Common myeloid progenitor, CD34-positive (primary cell): ENCODE measurements at places on chromosomes 4 and X.

- no peak overlapping the region for H3K4me3 ChIP-seq
- H3K27ac ChIP-seq, result no peak overlapping the region
- H3K27me3 ChIP-seq, result no peaks in the 10 kb centered on the region
- no peaks in the 10 kb centered on the region for H3K4me1 ChIP-seq
- no peaks in the 10 kb centered on the region for H3K36me3 ChIP-seq
Observed at GRCh38 chr4:66575008-66575696, 904.9 kb upstream of the EPHA5 start.

DNA sequence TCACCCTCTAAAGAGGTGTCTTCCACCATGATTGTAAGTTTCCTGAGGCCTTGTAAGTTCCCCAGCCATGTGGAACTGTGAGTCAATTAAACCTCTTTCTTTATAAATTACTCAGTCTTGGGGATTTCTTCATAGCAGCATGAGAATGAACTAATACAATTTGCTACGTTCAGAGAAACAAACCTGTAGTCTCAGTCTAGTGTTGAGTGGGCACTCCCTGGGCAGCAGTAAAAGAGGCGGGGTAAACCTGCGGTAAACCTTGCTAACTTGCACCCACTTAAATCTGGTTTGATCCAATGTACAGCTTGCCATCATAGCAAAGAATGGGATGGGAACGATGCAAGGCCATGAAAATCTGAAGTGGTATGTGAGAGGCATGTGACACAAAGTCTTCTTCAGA lies 22.4 kb downstream of the GRXCR1 start:
- no peak overlapping the region for H3K27ac ChIP-seq
- no peak for DNase-seq
- H3K4me3 ChIP-seq, result no peak overlapping the region
- no peaks in the 10 kb centered on the region for H3K36me3 ChIP-seq

DNA sequence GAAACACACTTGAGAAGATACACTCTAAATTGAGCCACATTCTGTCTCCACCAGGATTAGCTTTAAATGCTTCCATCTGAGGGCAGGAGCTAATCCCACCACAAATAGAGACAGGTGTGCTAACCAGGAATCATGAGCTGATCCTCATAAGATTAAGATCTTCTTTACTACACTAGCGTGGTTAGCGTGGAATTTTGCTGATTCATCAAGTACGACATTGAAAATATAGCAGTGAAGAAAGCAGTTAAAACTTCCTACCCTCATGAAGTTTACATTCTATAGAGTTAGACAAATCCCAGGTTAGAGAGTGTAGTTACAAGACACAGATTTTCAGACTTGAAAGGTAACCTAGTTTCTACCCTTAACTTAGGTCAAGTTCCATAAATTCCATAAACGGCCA lies 5.3 kb upstream of the APELA start:
- DNase-seq, result no peak
- H3K4me3 ChIP-seq, result no peak overlapping the region
- no peaks in the 10 kb centered on the region for H3K4me1 ChIP-seq
- H3K27me3 ChIP-seq, result no peaks in the 10 kb centered on the region
- H3K27ac ChIP-seq, result no peak overlapping the region
- H3K36me3 ChIP-seq, result no peaks in the 10 kb centered on the region

GRCh38 chrX:154429711-154430110 lies 1.2 kb downstream of the ATP6AP1 start:
- peaks cover 40% of the 10 kb centered on the region for H3K4me1 ChIP-seq
- no peak overlapping the region for H3K27ac ChIP-seq
- no peak overlapping the region for H3K4me3 ChIP-seq
- DNase-seq, result no peak

GRCh38 chr4:24965627-24966026 lies 52.8 kb upstream of the CCDC149 start:
- no peaks in the 10 kb centered on the region for H3K4me1 ChIP-seq
- no peaks in the 10 kb centered on the region for H3K36me3 ChIP-seq
- no peak overlapping the region for H3K27ac ChIP-seq
- H3K4me3 ChIP-seq, result no peak overlapping the region
- DNase-seq, result peak; percentile 62
- no peaks in the 10 kb centered on the region for H3K27me3 ChIP-seq

DNA sequence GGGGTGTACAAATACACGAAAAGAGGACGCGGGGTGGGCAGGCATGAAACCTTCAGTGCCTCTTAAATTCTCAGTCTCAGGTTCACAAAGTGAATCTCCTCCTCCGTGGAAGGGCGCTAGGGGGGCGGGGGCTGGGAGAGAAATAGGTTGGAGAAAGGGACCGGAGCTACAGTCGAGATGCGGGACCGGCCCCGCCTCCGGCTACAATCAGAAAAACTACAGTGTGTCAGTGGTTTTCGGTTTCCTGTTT lies 3.4 kb downstream of the MAML3 start:
- no peaks in the 10 kb centered on the region for H3K27me3 ChIP-seq
- H3K36me3 ChIP-seq, result no peaks in the 10 kb centered on the region
- peak overlapping the region; percentile 99 for H3K4me3 ChIP-seq
- peaks cover 12% of the 10 kb centered on the region for H3K4me1 ChIP-seq
- H3K27ac ChIP-seq, result peak overlapping the region; percentile 80
- DNase-seq, result no peak

DNA sequence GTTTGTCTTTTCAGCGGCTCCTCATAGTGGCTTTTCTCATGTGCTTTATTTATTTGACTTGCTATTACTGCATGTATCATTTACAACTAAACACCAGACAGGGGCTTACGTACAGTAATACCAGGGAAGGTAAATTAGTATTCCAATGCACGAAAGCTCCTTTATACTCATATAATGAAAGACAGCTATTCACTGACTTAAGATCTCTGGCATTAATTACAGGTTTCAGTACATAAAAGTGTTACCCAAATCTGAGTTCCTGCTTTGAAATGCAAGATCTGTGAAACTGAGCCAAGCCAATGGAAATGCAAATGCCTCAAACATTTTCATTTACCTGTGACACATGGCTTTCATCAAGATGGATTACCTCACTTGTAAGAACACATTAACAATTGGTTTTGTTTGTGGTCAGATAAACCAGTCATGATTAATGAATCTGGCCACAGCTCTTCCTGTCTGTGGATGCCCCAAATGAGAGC lies 107.2 kb downstream of the ANAPC4 start:
- H3K4me3 ChIP-seq, result no peak overlapping the region
- no peaks in the 10 kb centered on the region for H3K36me3 ChIP-seq
- no peak for DNase-seq
- no peak overlapping the region for H3K27ac ChIP-seq

DNA sequence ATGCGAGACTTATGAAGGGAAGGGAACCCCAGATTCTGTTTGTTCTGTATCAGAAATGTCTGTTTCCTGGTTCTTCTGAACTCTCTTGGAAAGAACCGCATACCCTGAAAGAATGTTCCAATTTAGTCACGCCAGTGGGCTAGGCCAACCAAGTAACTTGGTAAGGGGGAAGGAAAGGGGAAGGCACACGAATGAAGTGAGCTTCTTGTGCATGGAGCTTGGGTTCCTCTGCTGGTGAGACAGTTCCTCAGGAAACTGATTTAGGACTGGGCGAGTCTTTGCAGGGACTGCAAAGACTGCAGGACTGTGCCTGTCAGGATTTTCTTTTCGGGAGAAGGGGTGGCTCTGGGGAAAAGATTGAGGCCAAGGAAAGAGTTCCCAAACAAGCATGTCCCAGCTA lies 35.6 kb downstream of the FRMPD3 start:
- H3K4me3 ChIP-seq, result no peak overlapping the region
- peak; percentile 1 for DNase-seq
- no peaks in the 10 kb centered on the region for H3K4me1 ChIP-seq
- no peak overlapping the region for H3K27ac ChIP-seq
- H3K36me3 ChIP-seq, result no peaks in the 10 kb centered on the region

DNA sequence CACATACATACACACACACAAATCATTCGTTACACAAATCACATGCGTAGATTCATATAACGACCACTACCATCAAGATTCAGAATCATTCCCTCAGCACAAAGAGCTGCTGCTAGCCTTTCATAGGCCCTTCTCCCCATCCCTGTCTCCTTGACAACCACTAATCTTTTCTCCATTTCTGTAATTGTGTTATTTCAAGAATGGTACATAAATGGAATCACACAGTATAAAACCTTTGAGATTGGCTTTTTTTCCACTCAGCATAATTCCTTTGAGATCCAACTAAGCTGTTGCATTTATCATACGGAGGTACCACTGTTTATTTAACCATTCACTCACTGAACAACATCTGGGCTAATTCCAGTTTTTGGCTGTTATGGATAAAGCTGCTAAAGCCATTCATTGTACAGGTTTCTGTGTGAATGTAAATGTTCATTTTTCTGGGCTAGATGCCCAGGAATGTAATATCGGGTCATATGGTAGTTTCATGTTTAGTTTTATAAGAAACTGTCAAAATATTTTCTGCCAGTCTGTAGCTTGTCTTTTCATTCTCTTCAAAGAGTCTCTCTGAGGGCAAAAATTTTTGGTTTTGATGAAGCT lies 64.1 kb downstream of the USP11 start:
- no peaks in the 10 kb centered on the region for H3K4me1 ChIP-seq
- no peak for DNase-seq
- no peak overlapping the region for H3K27ac ChIP-seq
- H3K36me3 ChIP-seq, result no peaks in the 10 kb centered on the region
- H3K27me3 ChIP-seq, result no peaks in the 10 kb centered on the region

DNA sequence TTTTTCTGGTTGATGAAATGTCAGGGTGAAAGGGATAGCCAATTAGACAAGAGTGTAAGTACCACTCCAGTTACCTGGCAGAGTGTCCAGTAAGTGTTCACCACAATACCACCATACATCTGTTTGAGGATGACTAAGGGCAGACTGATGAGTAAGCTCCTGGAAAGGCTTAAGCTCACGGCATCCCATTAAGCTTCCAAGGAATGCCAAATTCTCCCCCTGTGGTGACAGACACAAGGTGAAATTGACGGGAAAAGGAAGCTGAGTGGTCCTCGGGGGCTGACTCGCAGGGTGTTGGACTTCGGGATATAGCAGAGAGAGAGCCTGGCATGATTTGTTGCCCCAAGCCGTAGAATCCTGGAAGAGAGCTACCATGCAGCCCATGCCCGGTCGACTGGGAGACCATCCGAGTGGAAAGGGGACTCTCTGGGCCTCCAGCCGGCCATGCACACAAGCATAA lies 7.6 kb upstream of the BST1 start:
- H3K27me3 ChIP-seq, result no peaks in the 10 kb centered on the region
- no peak overlapping the region for H3K27ac ChIP-seq
- peaks cover 2% of the 10 kb centered on the region for H3K4me1 ChIP-seq
- no peak overlapping the region for H3K4me3 ChIP-seq

DNA sequence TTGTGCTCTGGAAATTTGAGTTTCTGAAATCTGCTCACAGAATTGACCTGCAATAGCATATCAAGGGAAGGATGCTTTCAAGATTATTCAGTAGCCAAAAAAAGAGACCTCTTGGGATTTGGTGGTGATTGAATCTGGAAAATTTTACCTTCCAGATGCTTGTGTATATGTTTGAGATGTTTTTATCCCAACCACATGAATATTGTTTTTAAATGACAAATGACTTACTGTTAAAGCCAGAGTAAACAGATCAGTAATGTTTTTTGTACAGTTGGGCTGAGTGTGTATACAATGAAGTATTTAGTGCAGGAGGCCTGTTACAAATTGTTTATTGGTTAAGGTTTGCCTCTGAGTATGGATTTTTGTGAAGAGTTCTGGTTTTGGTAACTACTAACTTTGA lies 126.5 kb downstream of the CBR4 start:
- no peaks in the 10 kb centered on the region for H3K27me3 ChIP-seq
- no peak for DNase-seq
- H3K36me3 ChIP-seq, result no peaks in the 10 kb centered on the region
- H3K27ac ChIP-seq, result no peak overlapping the region
- no peak overlapping the region for H3K4me3 ChIP-seq
- H3K4me1 ChIP-seq, result peaks cover 13% of the 10 kb centered on the region

GRCh38 chr4:155603360-155603891 lies 63.2 kb upstream of the GUCY1A1 start:
- no peak overlapping the region for H3K27ac ChIP-seq
- no peak for DNase-seq
- no peak overlapping the region for H3K4me3 ChIP-seq
- peaks cover 11% of the 10 kb centered on the region for H3K4me1 ChIP-seq
- no peaks in the 10 kb centered on the region for H3K36me3 ChIP-seq

- no peak for DNase-seq
- H3K4me3 ChIP-seq, result no peak overlapping the region
- no peak overlapping the region for H3K27ac ChIP-seq
- no peaks in the 10 kb centered on the region for H3K36me3 ChIP-seq
Observed at GRCh38 chr4:8021796-8022195, 82.1 kb upstream of the AFAP1 start.

DNA sequence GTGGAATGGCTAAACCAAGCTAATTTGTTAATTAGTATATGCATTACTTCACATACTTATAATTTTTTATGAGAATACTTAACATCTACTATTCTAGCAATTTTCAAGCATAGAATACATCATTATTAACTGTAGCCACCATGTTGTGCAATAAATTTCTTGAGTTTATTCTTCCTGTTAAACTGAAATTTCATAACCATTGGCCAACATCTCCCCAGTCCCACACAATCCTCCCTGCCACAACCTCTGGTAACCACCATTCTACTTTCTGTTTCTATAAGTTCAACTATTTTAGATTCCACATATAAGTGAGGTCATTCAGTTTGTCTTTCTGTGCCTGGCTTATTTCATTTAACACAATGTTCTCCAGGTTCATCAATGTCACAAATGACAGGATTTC lies 208.5 kb downstream of the PPP4R3C start:
- no peak overlapping the region for H3K4me3 ChIP-seq
- H3K4me1 ChIP-seq, result no peaks in the 10 kb centered on the region
- no peaks in the 10 kb centered on the region for H3K36me3 ChIP-seq
- H3K27ac ChIP-seq, result no peak overlapping the region
- no peak for DNase-seq
- H3K27me3 ChIP-seq, result no peaks in the 10 kb centered on the region

GRCh38 chr4:17358241-17358640 lies 153.6 kb downstream of the QDPR start:
- H3K27ac ChIP-seq, result no peak overlapping the region
- no peak overlapping the region for H3K4me3 ChIP-seq
- H3K36me3 ChIP-seq, result no peaks in the 10 kb centered on the region

DNA sequence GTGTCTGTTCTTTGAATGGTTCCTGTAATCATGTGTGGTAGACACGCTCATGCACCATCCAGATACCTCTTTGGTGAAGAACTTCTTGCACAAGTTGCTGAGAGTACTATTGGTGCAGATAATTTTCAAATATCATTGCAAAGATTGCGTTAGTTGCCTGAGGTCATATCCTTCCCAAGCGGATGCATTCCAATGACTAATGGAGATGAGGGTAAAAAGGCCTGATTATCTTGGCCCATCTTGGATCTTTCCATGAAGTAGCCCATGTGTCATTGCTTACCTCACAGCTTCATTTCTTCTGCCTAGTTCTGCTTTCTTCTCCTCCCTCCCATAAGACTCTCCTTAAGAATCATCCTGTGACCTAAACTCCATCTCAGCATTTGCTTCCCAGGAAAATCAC lies 384.9 kb upstream of the CNKSR2 start:
- H3K36me3 ChIP-seq, result no peaks in the 10 kb centered on the region
- H3K27me3 ChIP-seq, result no peaks in the 10 kb centered on the region
- H3K4me1 ChIP-seq, result no peaks in the 10 kb centered on the region
- no peak overlapping the region for H3K4me3 ChIP-seq
